ENCODE measurements at places on chromosomes 16 and 17. TPM values are rescaled to one million over a fixed set of nuclear protein-coding genes. Genes with fewer than 3 reads are reported as not detected.
A peak's percentile ranks its signal among the peaks of the same experiment; 100 is the strongest.

The VAT1L gene
- 7.7 TPM for polyA plus RNA-seq

DNA sequence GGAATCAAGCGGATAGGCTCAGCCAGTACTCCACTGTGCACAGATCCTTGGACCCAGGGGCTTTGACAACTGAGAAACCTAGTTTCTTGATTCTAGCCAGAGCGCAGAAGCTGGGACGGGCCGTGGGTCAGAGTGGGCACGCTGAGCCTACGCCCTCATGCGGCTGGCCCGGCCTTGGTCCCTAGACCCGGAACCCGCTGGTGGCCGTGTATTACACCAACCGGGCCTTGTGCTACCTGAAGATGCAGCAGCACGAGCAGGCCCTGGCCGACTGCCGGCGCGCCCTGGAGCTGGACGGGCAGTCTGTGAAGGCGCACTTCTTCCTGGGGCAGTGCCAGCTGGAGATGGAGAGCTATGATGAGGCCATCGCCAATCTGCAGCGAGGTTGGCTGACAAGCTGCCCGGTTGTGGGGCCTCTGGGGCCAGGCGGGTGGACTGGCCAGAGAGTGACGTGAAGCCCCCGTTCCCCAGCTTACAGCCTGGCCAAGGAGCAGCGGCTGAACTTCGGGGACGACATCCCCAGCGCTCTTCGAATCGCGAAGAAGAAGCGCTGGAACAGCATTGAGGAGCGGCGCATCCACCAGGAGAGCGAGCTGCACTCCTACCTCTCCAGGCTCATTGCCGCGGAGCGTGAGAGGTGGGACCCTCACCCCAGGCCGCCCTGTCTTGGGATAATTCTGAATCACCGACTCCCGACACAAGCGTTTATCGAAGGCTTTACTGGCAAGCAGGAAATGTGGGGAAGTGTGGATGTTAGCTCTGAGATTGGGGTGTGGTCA is 946 bp downstream of the STUB1 start:
- DNase-seq = peak; percentile 67

DNA sequence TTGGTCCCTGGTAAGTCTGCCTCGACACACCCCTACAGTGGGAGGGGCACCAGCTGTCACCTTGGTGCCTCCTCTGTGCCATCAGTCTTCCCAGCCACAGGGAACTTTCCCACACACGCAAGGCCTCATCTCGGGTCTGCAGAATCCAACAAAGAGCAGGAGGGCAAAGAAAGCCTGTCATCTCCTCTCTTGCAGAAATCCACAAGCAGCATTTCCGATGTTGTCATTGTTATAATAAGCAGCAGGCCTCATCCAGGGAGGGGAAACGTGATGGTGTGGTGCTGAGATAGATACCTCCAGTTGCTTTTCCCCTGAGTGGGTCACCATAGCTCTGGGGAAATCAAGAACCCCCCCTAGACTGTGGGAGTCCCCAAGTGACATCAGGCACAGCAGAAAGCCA is 110.4 kb downstream of the CMIP start:
- no peak for DNase-seq

- no peak for DNase-seq
Measured at GRCh38 chr16:3321816-3322215, 16.5 kb downstream of the ZNF75A start.

Data from right cardiac atrium (tissue), 5 donors.